ENCODE measurements at places on chromosomes 12 and 14.
A peak's percentile ranks its signal among the peaks of the same experiment; 100 is the strongest.

DNA sequence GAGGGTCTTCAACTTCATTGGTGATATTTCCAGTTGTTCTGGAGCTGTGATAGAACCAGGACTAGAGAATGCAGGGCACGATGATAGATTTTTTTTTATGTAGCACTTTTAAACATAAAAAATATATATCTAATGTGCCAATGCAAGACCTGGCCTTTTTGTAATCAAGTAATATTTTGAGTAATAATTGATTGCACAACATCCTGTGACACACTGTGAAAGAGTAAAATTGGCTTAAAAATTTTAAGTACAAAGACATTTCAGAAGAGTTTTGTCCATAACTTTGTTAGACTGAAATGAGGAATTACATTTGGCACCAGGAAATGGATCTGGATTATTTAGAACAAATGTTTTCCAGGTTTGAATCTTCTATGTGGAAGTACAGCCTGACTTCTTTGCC, 22.1 kb downstream of the PRKCH start:
- no peak for DNase-seq

- DNase-seq, result no peak
Measured at GRCh38 chr14:92903359-92903758, 19.6 kb upstream of the CHGA start.

DNA sequence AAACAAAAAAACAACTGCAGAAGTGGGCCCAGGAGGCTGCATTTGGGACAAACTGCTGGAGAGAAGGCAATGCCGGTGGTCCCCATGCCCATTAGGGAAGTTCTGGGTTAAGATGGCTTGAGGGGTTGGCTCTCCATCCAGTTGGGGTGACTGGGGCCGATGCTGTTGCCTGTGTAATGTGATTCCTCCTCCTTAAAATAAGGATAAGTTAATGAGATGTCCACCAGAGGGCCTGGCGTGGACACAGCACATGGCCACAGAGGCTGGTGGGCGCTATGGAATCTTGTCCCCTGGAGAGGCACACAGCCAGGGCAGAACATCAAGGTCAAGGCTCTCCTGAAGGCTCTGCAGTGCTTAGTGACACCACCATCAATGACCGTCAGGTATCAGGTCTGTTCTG, 1.0 kb upstream of the TESC start:
- DNase-seq, result peak; percentile 67

GRCh38 chr12:114662512-114663177, 21.3 kb downstream of the TBX3 start:
- DNase-seq, result peak; percentile 81

GRCh38 chr14:75619548-75619947, 41.1 kb downstream of the ERG28 start:
- DNase-seq, result no peak

- peak; percentile 66 for DNase-seq
Measured at GRCh38 chr14:88995437-88996198, 171.2 kb downstream of the TTC8 start.
